Prostate gland (tissue), 2 donors: ENCODE measurements at places on chromosomes 11 and 22. TPM values are rescaled to one million over a fixed set of nuclear protein-coding genes. Genes with fewer than 3 reads are reported as not detected.

GRCh38 chr22:36457688-36458450, 23.6 kb downstream of the TXN2 start:
- no peak for DNase-seq

GRCh38 chr11:122082205-122082604, 33.8 kb downstream of the BLID start:
- DNase-seq: no peak

DNA sequence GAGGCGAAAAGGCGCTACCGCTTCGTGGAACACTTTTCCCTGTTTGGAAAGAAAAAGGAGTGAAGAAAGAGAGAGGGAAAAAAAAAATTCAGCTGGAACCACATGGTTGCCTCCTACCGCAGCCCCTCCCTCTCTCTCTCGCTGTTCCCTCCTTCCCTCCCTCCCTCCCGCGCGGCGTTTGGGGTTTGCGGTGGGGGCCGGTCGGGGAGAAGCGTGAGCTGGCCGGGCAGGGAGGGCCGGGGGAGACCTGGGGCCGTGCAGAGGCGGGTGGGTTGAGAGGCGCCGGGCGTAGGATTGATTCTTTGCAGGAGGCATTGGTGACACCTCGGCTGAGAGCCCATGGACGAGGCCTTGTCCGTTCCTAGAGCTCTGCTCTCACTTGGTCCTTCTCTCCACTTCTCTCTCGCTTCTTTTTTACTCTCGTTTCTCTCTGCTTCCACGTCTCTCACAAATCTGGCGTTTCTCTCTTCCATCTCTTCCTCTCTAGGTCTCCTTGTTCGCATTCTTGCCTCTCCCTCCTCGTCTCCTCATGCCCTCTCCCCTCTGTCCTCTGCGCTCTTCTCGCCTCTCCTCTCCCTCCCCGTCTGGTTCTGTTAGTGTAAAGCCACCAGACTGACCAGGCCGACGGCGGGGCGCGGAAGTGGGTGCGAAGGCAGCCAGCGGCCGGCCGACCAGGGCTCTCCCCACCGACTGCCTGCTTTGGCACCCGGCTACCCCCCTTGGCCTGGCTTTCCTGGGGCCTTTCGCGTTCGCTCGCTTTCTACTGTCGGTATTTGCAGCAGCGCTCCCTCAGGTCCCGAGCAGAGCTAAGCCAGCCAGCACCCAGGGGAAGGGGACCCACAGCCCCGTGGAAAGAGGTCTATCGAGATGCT, at the start of gene CLMP:
TSS of gene CLMP (minus strand) at position 61 of the 872 bp plus-strand sequence. CDS start 308 bp downstream, outside the sequence.
- no peak for DNase-seq

- DNase-seq: peak; percentile 79
Observed at GRCh38 chr11:121591405-121592033, 138.8 kb upstream of the SORL1-AS1 start.

DNA sequence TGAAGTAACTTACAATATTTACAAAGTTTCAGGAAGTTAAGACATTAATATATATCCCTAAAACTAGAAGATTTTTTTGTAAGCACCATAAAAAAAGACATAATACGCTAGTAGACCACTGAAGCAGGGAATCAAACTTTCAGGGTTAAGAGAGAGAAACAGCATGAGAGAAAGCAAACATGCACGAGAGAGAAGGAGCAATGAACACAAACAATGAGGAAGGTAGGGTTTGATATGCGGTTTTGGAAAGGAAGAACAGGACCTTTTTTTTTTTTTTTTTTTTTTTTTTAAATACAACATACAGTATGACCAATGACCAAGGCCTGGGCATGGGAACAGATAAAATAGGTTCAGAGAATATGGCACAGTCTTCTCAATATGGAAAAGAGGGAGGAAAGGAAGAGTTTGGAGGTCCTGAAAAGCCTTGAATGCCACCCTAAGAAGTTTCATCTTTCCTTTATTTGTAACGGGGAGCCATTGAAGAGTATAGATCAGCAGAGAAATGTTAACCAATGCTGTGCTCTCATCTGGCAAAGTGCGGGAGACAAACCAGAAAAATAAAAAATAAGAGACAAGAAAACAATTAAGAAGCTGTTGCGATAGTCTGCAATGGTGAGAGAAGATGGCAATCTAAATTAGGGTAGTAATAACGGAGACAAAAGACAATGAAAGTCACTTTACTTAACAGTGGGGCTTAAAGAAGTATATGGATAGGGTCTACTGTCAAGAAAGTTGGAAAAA, 101.0 kb downstream of the USP35 start:
- no peak for DNase-seq

- no peak for DNase-seq
Observed at GRCh38 chr11:9095421-9095820, 4.0 kb upstream of the SCUBE2 start.

GRCh38 chr22:40157330-40157945, 20.3 kb upstream of the TNRC6B start:
- no peak for DNase-seq

DNA sequence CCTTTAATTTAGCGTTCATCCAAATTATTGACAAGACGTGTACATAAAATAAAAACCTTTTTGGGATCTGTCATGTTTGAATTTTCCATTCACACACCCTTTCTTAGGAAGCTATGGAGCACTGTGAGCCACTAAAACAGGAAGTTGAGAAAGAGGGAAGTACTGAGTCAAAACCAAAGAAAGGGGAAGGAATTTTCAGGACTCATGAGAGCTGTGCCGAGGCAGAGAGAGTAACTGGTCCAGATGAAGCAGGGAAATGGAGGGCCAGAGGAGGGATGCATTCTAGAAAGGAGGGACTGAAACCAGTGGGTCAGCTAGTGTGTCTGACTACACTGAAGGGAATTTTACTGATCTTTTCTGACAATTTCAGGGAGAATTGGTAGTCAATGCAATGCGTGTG, 24.9 kb downstream of the APLP2 start:
- DNase-seq: no peak

DNA sequence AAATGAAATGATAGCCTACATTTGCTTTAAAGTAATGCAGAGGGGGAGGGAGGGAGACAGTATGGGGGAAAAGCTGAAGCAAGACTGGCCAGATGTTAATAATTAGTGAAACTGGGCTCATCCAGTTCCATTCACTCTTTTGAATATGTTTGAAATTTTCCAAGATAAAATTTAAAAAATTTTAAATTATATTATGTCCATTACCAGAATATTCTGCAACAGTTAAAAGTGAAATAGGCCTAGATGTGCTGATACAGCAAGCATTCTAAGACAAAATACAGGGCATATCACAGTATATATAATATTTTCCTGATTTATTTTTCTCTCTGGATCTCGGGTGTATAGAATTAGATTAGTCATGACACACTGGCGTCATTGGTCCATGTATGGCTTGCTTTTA, 13.6 kb upstream of the ZNRF3 start:
- no peak for DNase-seq

GRCh38 chr11:132972565-132972964, 559.7 kb downstream of the OPCML start:
- DNase-seq: no peak

DNA sequence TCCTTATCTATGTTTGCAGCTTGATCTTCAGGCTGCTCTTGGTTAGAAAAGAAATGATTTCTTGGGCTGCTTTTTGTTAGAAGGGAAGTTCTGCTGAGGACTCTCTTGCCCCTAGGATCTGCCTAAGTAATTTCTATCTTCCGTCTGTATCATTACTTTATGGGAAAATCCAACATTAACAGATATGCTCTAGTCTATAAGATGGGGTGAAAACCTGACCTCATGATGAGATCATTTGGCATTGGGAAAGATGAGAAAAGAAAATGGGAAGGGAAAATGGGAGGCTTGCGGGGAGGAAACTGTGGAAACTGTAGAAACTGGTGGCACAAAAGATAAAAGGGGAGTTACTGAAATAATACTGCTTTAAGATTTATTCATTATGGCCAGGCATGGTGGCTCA, 63.6 kb downstream of the FDX1 start:
- no peak for DNase-seq

DNA sequence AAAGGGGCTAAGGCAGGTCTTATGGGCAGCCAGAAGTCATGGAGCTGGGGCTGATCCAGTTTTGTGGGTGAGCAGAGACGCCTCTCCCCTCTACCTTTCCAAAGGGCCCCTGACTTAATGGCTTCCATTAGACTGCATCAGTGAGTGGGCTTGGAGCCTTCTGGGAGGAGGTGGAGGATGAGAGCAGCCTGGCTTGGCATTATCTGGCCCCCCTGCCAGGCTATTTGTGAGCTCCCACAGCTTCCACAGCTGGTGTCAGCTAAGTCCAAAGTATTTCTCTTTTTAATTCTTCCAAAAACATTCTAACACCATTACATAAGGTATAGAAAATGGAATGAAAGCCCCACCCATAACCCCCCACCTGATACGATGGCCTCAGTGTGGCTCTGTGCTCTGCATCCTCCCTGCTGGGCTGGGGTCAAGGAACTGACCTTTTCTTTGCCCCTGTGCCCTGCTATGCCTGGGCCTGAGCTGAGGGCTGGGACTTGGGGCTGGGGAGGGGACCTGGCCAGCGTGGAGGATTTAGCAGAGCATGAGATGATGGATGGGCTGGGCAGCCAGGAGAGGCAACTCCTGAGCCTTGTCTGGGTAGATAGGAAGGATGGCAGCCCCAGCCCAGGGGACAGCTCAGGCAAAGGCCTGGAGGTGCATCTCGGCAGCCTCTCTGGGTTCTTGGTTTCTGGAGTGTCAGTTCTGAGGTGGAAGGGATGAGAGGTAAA, 4.0 kb downstream of the AIFM3 start:
- DNase-seq: no peak

DNA sequence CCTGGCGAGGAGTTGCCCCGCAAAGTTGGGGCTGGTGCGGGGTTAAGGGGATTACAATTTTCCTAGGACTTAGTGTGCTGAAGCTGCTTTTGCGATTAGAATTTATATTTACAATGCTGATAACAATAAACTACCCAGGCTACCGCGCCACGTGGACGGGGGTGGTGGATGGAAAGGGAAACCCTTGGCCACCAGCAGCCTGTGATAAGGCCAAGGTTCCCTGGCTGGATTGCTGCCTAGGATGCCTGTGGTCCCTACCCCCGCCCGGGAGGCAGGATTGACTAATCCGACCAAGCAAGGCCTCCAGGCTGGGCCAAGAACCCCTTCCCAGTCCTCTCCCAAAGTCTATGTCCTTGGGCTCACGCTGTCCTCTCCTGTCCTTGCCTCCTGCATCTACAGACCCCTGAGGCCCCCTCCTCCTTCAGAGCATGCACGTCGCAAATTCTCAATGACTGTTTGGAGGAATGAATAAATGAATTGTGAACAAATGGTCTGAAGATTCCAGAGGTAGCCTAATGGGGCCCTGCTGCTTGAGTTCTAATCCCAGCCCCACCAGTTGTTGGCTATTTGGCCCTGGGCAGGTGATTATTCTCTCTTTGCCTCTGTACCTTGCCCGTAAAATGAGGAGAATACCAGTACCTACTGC, 7.6 kb upstream of the CHKA start:
- peak; percentile 69 for DNase-seq

- DNase-seq: no peak
Observed at GRCh38 chr11:27305751-27306150, 57.3 kb downstream of the CCDC34 start.

GRCh38 chr11:23569134-23569533, 708.9 kb upstream of the CCDC179 start:
- no peak for DNase-seq

- no peak for DNase-seq
Observed at GRCh38 chr11:107963091-107963490, 34.8 kb downstream of the RAB39A start.

DNA sequence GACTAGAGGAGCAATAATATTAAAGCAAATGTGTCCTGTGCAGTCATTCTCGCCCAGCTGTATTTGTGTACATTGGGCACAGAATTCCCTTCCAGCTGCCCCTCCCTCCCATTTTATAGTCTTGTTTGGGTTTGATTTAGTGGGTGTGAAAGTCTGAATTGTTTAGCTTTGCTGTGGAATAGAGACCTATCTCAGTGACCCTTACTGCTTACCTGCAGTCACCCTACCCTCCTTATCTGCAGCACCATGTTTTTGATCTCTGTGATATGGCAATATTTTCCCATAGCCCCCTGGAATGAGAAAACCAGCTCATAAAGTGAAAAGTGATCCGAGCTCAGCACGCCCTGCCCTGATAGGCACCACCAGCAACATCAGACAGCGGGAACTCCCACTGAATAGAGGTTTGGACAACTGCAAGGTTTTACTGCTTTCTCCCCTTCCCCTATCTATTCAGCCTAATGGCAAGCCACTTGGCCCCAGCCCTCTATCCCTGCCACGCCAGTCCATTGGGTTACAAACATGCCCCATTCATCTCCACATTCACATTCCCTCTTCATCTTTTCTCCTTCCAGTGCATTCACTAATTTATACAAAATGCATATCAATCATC, 199.0 kb downstream of the ETS1 start:
- DNase-seq: no peak

DNA sequence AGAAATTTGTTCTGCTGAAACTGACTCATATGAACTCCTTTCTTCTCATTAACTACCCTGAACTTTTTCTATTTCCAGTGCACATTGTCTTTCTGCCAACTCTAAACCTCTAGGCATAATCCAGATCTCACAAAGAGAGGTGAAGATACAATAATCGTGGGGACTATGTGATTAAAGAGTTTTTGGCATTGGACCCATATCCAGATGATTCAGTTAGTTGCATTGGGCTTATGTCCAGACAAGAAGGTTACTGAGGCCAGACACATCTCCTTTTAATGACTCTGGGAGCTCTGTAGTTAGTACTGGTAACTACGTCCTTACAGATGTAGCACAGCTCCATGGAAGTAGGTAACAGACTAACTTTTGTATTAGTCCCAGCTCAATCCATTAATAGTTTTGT, 273.0 kb downstream of the CASP12 start:
- DNase-seq: no peak

DNA sequence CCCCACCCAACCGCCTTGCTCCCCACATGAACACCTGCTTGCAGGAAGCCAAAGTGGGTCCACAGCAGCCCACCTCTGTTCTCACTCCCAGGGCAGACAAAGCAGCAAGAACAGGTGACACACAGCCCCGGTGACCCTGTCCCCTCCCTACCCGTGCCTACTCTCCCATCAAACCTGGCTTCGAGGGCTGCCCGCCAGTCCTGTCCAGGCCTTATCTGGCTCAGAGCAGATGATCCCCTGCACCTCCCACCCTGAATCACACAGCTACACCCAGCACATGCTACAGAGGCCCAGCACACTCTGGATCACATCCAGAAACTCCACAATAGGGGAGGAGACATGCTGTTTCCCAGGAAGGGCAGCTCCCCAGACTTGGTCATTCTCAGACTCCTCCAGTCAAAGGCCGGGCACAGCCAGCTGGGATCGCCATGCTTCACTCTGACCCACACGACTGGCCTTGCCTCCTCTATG, 6.2 kb upstream of the RGL4 start:
- DNase-seq: no peak

- no peak for DNase-seq
Observed at GRCh38 chr11:117382746-117383145, 55.1 kb downstream of the CEP164 start.

Gene FAU
- total RNA-seq: 691 TPM

Gene SCO2
- 8.3 TPM for total RNA-seq

Gene LSP1
- total RNA-seq: 11.6 TPM

Gene SAA4
- total RNA-seq: not detected

Gene POU2F3
- 6.1 TPM for total RNA-seq

Gene CECR2
- total RNA-seq: 10.1 TPM

Gene OR5J2
- not detected for total RNA-seq

Gene PATE4
- not detected for total RNA-seq

Gene APOL1
- total RNA-seq: 19.6 TPM

Gene PTPRCAP
- 2.9 TPM for total RNA-seq

Gene MFRP
- total RNA-seq: not detected

Gene CADM1
- total RNA-seq: 137 TPM

Gene GRAP2
- 2.2 TPM for total RNA-seq
